Epithelial cell of esophagus (primary cell): ENCODE measurements at places on chromosomes 4 and X.

DNA sequence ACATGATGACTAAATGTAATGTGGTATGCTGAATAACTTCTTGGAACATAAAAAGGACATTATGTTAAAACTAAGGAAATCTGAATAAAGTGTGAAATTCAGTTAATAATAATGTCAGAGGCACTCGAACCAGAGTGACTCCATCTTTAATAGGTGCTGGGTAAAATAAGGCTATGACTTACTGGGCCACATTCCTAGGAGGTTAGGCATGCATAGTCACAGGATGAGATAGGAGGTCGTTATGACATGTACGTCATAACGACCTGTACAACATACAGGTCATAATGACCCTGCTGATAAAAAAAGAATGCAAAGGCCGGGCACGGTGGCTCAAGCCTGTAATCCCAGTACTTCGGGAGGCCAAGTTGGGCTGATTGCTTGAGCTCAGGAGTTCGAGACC, 28.9 kb upstream of the OPHN1 start:
- DNase-seq: peak; percentile 30

- DNase-seq: no peak
These were observed 36.0 kb downstream of the AWAT2 start for GRCh38 chrX:70013466-70014381.

DNA sequence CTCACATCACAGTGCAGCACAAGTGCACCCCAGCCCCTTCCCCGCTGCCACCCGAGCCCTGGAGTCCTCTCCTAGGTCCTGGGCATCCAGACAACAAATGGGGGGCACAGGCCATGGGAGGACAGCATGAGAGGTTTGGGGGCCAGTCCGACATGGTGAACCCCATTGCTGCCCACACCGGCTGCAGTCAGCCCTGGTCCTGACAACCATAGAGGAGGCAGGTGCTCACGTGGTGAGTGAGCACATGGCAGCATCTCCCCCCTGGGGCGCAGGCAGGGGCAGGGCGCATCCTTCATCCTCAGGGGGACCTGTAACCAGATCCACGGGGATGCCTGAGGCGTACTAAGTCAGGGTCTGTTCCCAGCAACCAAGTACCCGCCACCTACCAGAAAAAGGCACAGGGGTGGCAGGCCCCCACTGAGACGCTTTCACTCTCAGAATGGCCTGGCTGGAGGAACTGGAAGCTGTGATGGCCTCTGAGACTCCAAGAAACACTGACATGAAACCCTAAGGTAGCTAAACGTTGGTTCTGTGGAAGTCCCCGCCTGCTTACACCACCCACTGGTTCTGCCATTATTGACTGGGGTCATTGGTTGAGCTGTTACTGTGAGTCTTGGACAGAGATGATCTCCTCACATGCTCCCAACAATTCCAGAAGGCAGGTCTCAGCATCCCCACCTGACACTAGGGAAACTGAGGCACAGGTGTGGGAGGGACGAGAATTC, 6.5 kb downstream of the ZFYVE28 start:
- no peak for DNase-seq

GRCh38 chr4:73405138-73405537, 1.1 kb downstream of the ALB start:
- DNase-seq: no peak

DNA sequence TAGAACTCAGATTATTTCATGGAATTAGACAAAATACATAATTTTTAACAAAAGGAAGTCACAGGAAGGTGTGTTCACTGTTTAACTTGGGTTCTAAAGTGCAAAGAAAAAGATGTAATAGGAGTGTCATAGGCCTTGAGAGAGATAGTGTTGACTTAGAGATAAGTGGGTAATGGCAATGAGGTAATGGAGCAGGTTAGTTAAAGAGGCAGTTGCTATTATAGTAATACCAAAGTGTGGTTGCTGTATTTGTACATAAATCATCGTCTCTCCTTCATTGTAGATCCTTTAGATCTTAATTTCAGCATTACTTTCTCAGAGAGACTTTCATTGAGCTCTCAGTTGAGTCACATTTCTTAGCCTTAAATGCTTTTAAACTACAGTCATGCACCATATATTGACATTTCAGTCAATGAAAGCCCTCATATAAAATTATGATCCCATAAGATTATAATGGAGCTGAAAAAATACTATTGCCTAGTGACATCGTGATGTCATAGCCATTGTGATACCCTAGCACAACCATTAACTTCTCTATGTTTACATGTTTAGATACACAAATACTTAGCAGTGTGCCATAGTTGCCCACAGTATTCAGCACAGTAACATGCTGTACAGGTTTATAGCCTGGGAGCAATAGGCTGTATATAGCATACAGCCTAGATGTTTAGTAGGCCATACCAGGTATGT, 245.4 kb downstream of the ADGRL3 start:
- no peak for DNase-seq

- no peak for DNase-seq
These were observed 460.4 kb upstream of the GALNT7 start for GRCh38 chr4:172708184-172708583.

- no peak for DNase-seq
These were observed 331.1 kb upstream of the SLC7A11 start for GRCh38 chr4:138573246-138573645.

- no peak for DNase-seq
These were observed 37.9 kb downstream of the CUL4B start for GRCh38 chrX:120522820-120523219.

- no peak for DNase-seq
These were observed 98.9 kb downstream of the ARHGAP6 start for GRCh38 chrX:11566789-11567188.

GRCh38 chr4:70583952-70584834, 7.9 kb upstream of the AMBN start:
- DNase-seq: peak; percentile 92

- no peak for DNase-seq
These were observed 11.9 kb downstream of the SMIM31 start for GRCh38 chr4:164765833-164766232.

DNA sequence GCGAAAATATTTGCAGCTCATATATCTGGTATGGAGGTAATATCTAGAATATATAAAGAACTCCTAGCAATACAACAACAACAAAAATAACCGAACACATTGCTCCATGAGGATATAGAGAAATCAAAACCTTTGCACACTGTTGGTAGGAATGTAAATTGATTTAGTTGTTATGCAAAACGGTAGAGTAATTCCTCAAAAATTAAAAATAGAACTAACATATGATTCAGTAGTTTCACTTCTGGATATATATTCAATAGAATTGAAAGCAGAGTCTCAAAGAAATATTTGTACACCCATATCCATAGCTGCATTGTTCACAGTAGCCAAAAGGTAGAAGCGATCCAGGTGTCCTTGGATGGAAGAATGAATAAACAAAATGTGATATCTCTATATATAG, 203.0 kb upstream of the CNKSR2 start:
- DNase-seq: no peak

GRCh38 chrX:49192722-49193328, 6.7 kb upstream of the PRICKLE3 start:
- peak; percentile 50 for DNase-seq

GRCh38 chrX:34586936-34587335, 70.1 kb downstream of the TMEM47 start:
- DNase-seq: no peak

DNA sequence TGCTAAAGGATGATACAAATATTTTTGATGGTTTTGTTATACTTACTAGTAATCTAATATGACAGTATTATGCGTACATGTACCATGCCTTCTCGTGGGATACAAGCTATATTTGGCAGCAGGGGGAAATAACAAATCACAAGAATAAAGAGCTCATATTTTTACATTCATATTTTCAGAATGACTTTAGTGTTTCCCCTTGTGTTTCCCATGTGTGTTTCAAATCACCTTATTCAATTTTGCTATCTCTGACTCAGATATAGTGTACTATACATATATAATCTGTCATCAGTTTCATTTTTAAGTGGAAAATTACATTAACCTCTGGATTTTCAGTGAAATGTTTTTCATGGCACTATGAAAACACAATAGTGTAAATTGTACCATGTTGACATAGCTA, 146.8 kb downstream of the RPA4 start:
- no peak for DNase-seq

GRCh38 chr4:179225594-179225993, 1783.4 kb upstream of the AGA start:
- no peak for DNase-seq

DNA sequence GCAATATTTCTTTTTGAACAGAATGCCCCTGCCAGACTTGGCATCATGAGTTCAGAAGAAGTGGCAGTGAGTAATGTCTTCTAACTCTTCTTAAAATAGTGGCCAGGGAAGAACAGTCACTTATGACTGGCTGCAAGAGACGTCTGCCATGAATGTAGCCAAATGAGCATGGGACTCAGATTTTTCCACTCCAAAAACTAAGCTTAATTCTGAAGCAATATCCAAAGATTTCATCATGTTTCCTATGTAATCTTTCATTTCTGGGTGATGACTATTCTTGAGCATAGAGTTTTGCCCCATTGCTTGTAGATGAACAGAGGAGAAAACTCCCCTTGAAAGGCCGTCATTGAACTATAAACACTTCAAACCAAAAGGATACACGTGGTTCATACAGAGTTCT, 11.8 kb downstream of the AMBN start:
- peak; percentile 9 for DNase-seq

GRCh38 chrX:40104985-40105834, 7.5 kb upstream of the BCOR start:
- no peak for DNase-seq
